NCI-H1694 (cell line): ENCODE measurements at places on chromosomes 6 and 20.

DNA sequence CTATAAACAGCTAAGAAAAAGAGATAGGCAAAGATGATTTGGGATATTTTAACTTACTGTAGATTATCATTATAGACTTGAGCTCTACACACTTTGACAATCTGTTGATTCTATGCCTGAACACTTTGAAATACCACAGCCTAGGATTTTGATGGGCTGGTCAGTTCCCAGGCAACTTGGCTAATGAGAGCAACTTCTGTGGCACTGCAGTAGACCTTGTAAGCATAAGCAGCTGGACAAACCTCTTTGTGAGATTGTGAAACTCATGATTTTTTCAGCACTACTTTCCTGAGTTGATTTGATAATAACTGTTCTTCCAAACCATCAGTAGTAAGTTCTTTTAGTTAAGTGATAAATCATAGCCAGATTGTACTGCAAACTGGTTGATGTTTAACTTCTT, 27.1 kb upstream of the ELOVL5 start:
- no peak for DNase-seq

- no peak for DNase-seq
Measured at GRCh38 chr6:37218061-37218460, 39.5 kb upstream of the TBC1D22B start.

- DNase-seq, result no peak
Measured at GRCh38 chr6:160812097-160812496, 110.1 kb downstream of the PLG start.

DNA sequence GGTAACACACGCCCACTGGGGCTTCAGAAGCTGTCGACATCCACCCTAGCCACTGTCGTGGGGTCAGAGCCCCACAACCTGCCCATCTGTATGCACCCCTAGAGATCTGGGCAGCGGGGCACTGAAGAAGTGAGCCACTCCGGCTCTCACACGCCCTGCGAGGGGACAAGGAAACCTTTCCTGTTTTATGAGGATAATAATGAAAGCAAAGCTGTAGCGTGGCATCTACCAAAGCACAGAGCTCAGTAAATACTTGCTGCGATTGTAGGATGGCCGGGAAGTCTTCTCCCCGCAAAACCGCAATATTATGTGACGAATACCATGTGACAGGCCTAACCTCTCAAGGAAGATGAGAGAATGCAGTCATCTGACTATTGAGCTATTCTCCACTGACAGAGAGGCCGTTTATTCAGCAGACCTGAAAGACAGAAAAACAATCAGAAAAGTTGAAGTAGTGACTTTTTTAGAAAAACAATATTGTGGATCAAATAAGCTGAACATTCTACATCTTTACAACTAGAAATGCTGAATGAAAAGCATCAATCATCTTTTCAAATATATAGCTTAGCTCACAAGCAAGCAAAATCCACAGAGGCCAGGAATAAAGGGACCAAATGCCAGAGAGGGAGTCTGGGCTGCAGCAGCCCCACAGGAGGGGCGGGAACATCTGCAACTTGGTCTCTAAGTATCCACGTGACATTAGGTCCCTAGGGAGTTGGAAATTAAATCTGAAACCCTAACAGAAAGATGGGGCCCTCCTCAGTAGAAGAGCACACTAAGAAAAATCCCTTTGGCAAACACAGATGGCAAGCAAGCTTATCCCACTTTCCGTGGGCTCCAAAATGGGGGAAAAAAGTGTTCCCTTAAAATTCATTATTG, 207.8 kb downstream of the TTLL2 start:
- no peak for DNase-seq

DNA sequence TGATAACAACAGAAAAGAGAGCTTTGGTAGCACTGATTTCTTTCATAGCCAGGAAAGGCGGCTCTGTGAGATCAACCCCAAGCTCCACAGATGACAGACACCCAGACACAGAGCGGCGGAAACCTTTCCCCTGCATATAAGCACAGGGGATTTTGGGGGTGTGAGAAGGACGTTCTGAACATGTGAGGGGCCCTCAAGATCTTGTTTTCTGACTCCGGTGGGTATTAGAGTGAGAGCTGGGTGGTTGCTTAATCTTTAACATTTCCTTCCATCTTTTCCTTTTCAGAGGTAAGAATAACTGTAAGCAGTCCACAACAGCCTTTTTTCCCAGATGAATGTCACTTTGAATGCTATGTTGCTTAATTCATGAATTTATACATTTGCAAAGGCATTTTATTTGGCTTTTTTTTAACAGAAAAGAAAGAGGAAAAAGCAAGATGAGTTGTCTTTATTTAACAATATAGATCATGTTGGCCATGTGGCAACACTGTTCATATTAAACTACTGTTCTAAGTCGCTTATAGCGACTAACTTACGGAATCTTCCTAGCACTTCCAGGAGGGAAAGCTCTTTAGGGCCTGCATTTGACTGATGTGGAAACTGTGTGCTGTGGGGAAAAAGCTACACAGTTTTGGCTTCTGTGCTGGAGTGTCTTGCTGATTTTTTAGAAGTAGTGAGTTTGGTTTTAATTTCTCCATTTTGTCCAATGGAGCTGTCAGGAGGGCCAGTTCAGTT, 80.5 kb upstream of the NAA20 start:
- no peak for DNase-seq
